ENCODE measurements at places on chromosomes 4 and X. TPM values are rescaled to one million over a fixed set of nuclear protein-coding genes. Genes with fewer than 3 reads are reported as not detected.

The INTS6L gene
- 37.5 TPM for polyA plus RNA-seq

The SLC9B1 gene
- polyA plus RNA-seq = 3.5 TPM

The SATL1 gene
- polyA plus RNA-seq = 0.51 TPM

The TCEAL2 gene
- polyA plus RNA-seq = 2.8 TPM

The ARMCX1 gene
- 53.4 TPM for polyA plus RNA-seq

The SSX4 gene
- not detected for polyA plus RNA-seq

The NAA11 gene
- polyA plus RNA-seq = not detected

The SSX1 gene
- polyA plus RNA-seq = not detected
